Lung microvascular endothelial cell (primary cell): ENCODE measurements at places on chromosomes 5 and 9.
A peak's percentile ranks its signal among the peaks of the same experiment; 100 is the strongest.

- peak; percentile 55 for DNase-seq
Measured at GRCh38 chr9:130728721-130729120, 35.1 kb downstream of the EXOSC2 start.

DNA sequence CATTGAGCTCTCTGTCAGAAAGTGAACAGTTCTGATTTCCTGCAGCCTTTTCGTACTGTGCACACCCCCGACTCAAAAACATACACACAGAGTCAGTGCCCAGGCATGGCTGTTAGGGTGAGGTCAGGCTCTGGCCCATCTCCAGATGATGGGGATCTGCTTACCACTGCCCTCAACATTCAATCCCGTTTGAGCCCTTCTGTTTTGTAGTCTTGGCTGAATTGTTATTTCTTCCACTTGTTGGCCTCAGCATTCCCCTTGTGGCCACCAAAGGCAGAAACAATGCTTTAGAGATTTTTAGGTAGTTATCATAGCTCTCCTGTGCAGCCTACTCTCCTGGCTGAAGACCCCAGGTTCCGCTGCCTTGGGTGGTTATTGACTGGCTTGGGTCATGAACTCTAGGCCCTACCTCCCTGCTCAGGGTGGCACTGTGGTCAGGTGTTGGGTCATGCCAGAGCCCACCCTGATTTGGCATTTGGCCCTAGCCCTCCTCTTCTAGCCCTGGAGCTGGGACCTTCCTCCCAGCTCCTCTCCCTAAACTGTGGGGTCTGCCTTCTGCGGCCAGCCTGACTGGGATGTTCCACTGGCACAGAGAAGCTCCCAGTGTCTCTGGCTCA lies 7.8 kb upstream of the MYOZ3 start:
- DNase-seq: no peak

GRCh38 chr9:114827641-114828302 lies 21.9 kb upstream of the TNFSF15 start:
- DNase-seq: no peak

GRCh38 chr9:92685022-92685421 lies 15.1 kb upstream of the IPPK start:
- no peak for DNase-seq

GRCh38 chr5:32290922-32291321 lies 21.8 kb downstream of the MTMR12 start:
- DNase-seq: no peak

DNA sequence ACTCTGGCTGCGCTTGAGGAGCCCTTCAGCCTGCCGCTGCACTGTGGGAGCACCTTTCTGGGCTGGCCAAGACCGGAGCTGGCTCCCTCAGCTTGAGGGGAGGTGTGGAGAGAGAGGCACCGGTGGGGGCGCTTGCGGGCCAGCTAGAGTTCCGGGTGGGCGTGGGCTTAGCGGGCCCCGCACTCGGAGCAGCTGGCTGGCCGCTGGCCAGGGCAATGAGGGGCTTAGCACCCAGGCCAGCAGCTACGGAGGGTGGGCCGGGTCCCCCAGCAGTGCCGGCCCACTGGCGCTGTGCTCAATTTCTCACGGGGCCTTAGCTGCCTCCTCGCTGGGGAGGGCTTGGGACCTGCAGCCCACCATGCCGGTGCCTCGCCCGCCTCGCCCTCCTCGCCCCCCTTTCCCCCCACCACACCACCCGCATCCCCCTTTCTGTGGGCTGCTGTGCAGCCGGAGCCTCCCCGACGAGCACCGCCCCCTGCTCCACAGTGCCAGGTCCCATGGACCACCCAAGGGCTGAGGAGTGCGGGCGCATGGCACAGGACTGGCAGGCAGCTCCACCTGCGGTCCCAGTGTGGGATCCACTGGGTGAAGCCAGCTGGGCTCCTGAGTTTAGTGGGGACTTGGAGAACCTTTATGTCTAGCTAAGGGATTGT lies 954.5 kb downstream of the DTWD2 start:
- no peak for DNase-seq

DNA sequence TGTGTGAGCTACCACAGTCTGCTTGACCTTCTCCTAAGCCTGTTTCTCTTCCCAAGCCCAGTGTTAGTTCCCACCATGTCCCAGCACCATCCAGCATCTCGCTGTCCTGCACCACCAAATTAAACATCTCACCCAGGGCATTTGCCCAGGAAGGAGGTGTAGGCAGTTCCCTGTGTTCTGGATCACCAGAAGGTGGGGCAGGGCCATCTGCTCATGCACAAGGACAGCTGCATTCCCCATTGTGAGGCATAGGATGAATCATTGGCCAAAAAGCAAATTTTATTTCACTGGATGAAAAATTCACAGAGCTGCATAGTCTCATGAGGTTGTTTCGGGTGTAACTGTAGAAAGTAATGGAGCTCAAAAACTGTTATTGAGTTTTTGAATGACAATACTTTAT lies 89.5 kb upstream of the GRIA1 start:
- DNase-seq: no peak

GRCh38 chr9:126984969-126985368 lies 70.4 kb downstream of the RALGPS1 start:
- no peak for DNase-seq

DNA sequence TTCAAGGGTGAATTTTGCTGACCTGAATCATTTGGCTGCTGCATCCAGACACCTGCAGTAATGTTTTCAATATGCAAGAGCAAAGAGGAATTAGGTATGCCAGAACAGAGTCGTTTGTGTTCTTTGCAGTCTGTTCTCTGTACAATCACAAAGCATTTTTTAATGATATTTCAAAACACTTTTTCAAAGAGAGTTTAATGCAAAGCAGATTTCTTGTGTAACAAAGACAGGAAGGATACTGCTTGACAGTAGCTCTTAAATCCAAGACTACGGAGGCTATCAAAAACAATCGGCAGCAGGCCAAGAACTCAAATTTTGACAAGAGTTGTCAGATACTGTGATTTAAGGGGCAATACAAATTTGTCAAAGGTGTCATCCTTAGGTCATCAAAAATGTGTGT lies 341.9 kb downstream of the GADD45G start:
- DNase-seq: no peak
